ENCODE measurements at places on chromosomes 16 and 17.

GRCh38 chr17:82236142-82236971 is 7.5 kb downstream of the SLC16A3 start:
- peak; percentile 78 for DNase-seq

- DNase-seq = no peak
These were observed 13.4 kb upstream of the NLK start for GRCh38 chr17:28029044-28029443.

DNA sequence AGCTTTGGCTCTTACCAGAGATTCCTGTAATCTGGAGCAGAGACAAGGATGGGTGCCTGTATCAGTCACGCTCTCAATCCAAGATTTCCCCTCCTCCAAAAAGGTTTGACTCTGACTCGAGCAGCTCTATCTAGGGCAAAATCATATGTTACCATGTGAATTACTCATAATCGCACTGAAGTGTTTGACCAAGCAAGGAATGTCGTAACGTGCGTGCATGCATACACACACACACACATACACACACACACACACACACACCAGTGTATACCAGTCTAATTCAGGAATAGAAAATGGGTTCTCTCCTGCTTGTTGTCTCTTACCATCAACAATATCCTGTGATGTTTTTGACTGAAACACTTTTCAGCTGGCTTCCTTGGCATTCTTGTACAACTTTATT is 835.1 kb downstream of the KCNJ2 start:
- no peak for DNase-seq

DNA sequence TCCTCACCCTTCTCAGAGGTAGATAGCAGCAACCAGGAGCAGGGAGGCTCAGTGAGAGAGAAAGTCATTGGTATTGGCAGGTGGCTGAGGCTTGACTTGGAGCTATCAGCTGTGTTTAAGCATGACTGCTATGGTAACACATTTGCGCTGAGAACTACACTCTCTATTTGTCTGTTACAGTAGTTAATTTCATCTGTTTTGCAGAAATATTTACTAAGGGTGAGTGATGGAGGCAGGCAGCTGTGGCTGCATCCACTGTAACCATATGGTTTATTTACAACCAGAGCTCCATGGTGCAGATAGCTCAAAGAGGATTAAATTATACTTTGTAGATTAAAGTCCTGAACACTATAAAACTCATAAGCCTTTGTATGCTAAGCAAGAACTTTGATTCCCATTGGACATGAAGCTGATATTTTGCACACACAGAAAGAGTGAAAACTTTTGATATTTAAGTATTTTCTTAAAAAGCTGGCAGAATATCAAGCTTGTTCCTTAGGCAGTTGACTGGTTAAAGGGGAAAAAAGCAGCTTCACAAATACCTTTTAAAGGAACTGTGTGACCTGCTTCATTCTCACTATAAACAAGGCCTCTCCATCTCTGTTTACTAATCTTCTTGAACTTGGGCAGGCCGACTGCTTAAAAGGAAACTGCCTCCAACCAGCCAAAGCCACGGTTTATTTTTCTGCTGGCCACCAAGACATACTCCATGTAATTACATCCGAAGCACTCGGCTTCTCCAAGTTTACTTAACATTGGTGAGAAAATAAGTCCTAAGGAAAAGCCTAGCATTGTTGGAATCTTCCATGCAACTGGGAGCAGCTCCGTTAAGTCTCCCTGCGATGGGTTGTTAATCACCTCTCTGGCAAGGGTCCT is 299.8 kb upstream of the ZFHX3 start:
- no peak for DNase-seq

DNA sequence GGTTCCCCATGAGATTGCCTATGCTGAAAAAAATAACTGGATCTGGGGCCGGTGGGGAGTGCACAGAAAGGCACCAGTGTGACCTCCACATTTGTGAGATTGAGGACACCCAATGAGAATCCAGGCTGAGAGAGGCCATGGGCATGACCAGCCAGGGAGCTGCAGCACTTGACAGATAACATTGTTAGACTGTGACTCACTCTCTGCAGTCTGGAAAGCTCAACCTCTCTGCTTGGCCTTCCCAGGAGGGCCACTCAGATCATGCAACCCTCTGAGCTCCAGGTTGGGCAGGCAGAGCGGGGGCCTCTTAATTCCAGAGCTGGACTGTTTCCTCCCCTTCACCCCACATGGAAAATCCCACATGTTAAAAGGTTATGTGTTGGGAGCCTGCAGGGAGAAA is 30.1 kb downstream of the FZD2 start:
- DNase-seq = no peak

GRCh38 chr17:44014437-44015172 is at the start of gene TMEM101:
Gene TMEM101, minus strand, starts transcription at chr17:44014963. Its CDS starts 11 bp downstream, at chr17:44014952.
- DNase-seq = peak; percentile 93

GRCh38 chr17:17043461-17044271 is 1.4 kb downstream of the MPRIP start:
- DNase-seq = peak; percentile 40

DNA sequence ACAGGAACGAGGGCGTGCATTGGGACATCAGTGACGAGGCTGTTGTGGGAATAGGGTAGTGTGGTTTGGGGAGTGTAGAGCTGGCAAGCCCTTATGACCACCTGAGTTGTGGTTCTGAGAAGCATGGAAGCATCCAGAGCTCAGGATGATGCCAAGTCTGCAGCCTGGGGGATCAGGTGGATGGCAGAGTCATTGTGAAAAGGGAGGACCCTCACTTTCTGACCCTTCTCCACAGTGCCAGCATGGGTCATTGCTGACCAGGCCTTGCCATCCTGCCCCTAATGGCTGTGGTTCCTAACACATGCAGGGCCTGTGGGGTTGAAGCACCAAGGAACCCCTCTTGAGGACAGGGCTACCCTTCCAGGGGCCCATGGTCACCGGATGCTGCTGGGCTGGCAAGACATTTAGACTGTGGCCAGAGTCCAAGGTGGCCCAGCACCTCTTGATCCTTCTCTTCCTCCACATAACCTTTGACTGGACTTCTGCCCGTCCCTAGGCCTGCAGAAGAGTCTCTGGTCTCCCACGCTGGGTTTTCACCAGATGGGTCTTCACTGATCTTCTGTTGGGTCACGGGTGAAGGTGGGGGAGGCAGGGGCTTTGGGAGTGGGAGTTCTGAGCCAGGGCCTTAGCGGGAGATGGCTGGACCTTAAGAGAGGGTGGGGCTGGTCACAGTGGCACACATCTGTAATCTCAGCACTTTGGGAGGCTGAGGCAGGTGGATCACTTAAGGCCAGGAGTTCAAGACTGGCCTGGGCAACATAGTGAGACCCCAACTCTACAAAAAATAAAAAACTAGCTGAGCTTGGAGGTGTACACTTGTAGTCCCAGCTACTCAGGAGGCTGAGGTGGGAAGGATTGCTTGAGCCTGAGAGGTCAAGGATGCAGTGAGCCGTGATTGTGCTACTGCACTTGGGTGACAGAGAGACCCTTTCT is 2.0 kb upstream of the PLA2G15 start:
- no peak for DNase-seq

DNA sequence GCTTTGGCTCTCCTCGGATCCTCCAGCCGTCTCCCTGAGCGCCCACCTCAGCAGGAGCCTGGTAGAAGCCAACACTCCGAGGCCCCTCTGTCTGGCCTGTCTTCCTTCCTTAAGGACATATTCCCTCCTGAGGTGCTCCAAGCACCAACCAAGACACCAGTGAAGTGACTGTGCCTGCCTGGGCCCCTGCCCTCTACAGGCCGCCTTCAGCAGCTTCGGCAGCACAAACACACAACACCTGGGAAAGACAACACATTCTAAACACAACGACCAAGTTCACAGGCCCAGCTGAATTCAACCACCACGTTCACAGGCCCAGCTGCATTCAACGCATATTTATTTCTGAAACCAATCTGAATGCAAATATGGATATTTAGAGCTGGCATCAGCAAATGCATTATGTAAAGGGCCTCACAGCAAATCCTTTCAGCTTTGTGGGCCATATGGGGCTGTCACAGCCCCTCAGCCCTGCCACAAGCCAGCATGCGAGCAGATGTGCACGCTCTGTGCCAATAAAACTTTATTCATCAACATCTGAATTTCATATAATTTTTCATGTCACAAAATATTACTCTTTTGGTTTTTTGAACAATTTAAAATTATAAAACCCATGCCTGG is 12.2 kb downstream of the GALNS start:
- DNase-seq = no peak

- DNase-seq = no peak
These were observed 14.0 kb upstream of the CCL2 start for GRCh38 chr17:34241062-34241461.

- peak; percentile 52 for DNase-seq
These were observed 7.5 kb upstream of the C16orf95 start for GRCh38 chr16:87324411-87325275.

GRCh38 chr17:51335006-51335590 is 74.8 kb downstream of the UTP18 start:
- no peak for DNase-seq

DNA sequence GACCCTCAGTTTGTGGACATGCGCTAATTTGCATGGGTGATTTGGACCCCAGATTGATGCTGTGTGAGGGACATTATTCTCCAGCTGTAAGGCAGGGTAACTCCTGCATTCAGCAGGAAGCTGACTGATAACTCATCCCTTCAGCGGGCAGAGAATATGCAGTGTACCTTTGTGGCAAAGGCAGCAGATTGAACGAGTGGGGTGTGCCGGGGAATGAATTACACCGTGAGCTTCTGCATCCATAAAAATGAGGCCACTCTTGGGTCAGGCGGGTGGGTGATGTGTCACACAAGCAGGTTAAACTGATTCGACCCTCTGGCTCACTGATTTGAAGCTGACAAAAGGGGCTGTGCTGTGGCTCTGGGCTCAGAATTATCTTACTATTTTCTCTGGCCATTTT is 128.9 kb upstream of the PMFBP1 start:
- no peak for DNase-seq

DNA sequence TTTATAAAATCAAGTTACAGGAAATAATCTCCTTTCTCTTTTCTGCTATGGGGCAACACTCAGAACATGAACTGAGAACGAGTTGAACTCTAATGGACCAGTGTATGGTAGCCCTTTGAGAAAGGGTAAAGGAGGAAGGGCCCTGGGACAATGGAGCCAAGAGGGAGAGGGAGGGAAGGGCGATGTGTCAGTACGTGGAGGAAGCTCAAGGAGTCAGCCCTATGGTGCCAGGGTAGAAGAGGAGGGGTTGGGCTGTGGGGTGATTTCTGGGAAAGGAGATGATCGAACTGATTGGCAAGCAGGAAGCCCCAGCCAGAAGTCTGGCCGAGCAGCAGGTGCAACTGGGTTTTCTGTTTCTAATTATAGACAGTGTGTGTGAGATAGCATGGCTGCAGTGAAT is 4.3 kb upstream of the WIPI1 start:
- peak; percentile 63 for DNase-seq

GRCh38 chr16:30805370-30806169 is 18.6 kb upstream of the ZNF629 start:
- DNase-seq = peak; percentile 60

DNA sequence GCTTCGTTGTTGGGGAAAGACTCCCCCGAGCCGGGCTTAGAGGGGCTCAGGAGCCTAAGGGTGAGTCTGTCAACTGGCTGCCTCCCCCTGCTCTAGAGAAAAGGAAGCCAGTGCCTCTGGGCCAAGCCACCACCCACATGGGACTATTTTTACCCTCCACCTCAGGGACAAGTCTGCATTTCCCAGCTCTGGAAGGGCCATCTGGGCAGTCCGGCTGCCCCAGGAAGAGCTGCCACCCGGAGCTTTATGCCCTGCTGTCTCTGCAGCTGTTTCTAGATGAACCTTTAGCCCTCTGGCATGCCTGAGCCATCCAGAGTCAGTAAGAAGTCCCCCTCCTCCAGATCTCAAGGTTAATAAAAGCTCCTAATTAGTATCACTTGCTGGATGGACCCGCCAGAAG is 5.3 kb upstream of the RPRML start:
- DNase-seq = no peak

GRCh38 chr17:73066148-73066884 is 26.2 kb downstream of the SLC39A11 start:
- no peak for DNase-seq

DNA sequence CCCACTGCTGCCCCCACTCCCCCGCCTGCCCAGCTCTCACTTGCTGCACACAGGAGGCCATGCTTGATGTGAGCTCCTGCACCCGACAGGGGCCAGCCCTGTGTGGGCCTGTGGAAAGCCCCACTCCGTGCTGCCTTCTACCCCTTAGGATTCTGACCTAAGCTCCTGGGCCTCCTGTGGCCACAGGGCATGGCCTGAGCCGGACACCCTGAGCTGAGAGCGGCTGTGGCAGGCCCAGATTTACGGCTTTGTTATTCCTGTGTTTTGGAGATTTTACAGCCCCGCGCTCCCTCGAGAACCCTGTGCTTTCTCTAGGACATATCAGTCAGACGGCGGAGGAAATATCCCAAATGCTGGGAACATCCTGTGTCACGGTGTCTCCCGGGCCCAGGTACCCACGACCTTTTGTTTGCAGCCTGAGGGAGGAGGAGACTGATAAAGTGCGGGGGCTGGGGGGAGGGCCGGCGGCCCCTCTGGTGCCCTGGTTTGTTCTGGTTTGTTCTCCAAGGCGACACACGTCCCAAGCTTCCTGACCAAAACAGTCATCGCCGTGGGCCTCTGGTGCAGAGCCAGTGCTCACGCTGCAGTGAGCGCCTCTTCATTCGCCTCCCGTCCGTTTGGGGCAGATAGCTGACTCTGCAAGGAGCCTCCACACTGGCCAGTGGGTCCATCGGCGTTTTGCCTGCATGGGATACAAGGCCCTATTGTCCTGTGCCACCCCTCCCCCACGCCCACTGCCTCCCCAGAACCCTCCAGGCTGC is 363.4 kb downstream of the C16orf95 start:
- DNase-seq = no peak

- peak; percentile 45 for DNase-seq
These were observed 2.0 kb upstream of the VAMP2 start for GRCh38 chr17:8164815-8165131.

- DNase-seq = peak; percentile 38
These were observed 297.5 kb downstream of the CA10 start for GRCh38 chr17:51860954-51861561.

GRCh38 chr17:8869114-8869815 is 1.8 kb upstream of the PIK3R6 start:
- DNase-seq = no peak

- no peak for DNase-seq
These were observed 355.8 kb downstream of the SOX9 start for GRCh38 chr17:72476575-72476986.

GRCh38 chr16:24535827-24536226 is 3.5 kb upstream of the RBBP6 start:
- DNase-seq = no peak

DNA sequence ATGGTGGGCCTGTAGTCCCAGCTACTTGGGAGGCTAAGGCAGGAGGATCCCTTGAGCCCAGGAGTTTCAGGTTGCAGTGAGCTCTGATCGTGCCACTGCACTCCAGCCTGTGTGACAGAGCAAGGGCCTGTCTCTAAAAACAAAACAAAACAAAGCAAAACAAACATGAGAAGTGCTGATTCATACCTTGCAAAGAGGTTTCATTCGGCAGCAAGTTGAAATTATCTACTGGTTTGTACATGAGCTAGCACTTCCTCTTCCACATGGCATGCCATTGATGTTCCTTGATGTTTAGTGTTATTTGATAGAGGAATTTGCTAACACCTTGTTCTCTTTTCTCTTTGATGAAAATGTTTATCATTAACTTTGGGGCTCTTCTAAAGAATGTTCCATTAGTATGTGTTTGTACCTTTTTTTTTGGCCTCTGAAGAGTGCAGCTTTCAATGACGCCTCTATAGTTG is 50.6 kb downstream of the SPECC1 start:
- no peak for DNase-seq

- no peak for DNase-seq
These were observed 51.6 kb upstream of the DNAH17 start for GRCh38 chr17:78628547-78629435.

GRCh38 chr17:57308543-57309186 is 52.3 kb downstream of the MSI2 start:
- no peak for DNase-seq

- DNase-seq = peak; percentile 21
These were observed 1.5 kb downstream of the FLCN start for GRCh38 chr17:17235212-17236174.
